ENCODE measurements at places on chromosomes 16 and 17.

GRCh38 chr17:15392326-15392741 lies 50.9 kb upstream of the TEKT3 start:
- no peak for DNase-seq

- DNase-seq: no peak
Measured at GRCh38 chr17:29007860-29008455, 2.1 kb upstream of the SEZ6 start.

GRCh38 chr17:34961093-34961911 lies at the start of the genes CCT6B and ZNF830:
CCT6B (minus strand) TSS chr17:34961460; CDS start chr17:34961393, 67 bp downstream.
ZNF830 (plus strand) TSS chr17:34961540; CDS start chr17:34961567, 27 bp downstream.
- peak; percentile 97 for DNase-seq

GRCh38 chr16:14576532-14576931 lies 53.5 kb downstream of the PARN start:
- no peak for DNase-seq

GRCh38 chr16:66315210-66315825 lies 51.2 kb upstream of the CDH5 start:
- DNase-seq: no peak

- DNase-seq: peak; percentile 78
Measured at GRCh38 chr17:28712032-28712704, 480 bp upstream of the PROCA1 start.

- DNase-seq: peak; percentile 79
Measured at GRCh38 chr17:64786337-64786736, 124.2 kb upstream of the SMURF2 start.

- DNase-seq: peak; percentile 34
Measured at GRCh38 chr17:74502861-74503260, 28.4 kb downstream of the CD300LB start.

GRCh38 chr16:57950382-57950781 lies 20.5 kb downstream of the CNGB1 start:
- DNase-seq: no peak

DNA sequence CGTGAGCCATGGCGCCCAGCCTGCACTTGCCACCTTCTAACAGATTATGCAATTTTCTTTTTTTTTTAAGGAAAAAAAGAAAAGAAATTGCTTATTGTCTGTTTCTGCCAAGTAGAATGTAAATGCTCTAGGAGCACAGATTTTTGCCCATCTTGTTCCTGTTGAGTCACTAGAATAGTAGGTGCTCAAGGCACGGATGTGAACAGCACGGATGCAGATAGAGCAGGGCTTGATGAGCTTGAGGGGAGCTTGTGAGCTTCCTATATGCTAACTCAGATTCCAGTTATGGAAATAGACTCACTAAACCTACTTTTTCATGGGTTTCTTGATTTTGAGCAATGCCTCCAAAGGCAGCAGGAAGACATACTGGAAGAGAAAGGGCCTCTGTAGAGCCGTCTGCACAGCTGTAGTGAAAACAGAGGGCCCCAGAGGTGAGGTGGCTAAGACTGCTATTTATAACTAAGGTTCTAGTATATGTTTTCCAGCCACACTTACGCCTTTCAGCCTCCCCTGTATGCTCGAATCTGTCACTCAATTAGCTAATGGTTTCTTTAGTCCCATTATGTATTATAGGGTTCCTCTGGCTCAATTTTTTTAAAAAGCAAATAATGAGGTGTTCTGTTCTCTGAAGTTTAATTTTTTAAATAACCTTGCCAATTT lies 72.8 kb downstream of the WWP2 start:
- no peak for DNase-seq

DNA sequence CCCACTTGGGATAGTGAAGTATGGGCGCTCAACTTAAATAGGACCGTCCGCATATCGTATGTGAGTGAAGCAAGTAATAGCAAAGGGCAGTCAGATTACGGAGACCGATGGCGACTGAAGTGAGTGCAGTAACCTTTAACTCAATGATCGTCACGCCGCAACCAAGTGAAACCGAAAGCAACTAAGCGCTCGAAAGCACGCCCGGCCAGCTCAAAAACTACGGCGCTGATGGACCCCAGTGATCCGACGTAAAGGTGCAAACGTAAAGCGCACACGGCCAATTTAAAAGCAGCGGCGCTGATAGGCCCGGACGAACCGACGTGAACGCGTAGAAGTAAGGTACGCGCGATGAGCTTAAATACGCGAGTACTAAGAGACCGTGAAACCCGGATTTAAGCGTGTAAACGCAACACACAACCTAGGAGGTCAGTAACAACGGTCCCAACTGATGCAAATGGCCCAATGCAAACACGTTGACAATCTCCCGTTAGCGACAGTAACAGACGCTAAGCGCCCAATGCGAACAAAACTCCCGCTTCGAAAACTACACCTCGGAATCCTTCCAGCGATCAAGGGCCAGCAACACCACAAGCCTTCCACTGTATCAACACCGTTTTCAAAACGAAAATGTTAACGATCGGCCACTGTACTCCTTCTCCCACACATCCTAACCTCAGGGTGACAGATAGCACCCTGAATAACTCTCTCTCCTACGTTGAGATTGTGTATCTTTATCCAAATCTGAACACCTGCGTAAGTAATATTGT lies 37.9 kb upstream of the ARL4D start:
- peak; percentile 98 for DNase-seq

DNA sequence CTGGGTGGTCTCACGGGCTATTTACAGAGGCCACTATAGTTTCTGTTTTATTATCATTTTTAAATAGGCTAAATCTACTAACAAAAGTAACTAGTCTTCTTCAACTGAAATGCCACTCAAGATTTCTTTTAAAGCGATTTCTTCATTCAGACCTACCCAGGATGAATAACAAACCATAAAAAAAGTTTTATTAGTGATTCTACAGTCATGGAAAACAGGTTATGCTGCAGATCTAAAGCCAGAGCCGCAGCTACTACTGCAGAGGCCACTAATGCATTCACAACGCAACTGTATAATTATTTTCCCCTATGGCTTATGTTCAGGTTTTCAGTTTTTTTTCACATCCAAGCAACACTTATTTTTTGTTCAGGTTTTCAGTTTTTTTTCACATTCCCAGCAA lies 136.2 kb upstream of the AXIN2 start:
- DNase-seq: no peak

DNA sequence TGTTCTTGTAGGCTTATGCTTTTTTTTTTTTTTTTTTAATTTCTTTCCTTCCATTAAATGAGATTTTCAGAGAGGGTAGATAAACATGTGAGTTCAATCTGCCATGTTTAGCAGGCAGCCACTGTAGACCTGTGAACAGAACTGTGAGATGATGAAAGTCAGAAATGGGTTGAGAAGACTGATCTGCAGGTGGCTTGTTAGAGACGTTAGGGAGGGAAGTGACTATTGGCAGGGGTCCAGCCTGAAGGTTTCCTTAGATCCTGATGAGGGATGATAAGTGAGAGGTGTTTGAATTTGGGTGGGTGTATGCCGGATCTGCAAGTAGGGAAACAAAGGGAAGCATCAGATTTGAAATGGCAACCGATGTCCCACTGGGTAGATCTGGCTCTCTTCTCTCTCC lies 157.8 kb downstream of the HS3ST3B1 start:
- no peak for DNase-seq

DNA sequence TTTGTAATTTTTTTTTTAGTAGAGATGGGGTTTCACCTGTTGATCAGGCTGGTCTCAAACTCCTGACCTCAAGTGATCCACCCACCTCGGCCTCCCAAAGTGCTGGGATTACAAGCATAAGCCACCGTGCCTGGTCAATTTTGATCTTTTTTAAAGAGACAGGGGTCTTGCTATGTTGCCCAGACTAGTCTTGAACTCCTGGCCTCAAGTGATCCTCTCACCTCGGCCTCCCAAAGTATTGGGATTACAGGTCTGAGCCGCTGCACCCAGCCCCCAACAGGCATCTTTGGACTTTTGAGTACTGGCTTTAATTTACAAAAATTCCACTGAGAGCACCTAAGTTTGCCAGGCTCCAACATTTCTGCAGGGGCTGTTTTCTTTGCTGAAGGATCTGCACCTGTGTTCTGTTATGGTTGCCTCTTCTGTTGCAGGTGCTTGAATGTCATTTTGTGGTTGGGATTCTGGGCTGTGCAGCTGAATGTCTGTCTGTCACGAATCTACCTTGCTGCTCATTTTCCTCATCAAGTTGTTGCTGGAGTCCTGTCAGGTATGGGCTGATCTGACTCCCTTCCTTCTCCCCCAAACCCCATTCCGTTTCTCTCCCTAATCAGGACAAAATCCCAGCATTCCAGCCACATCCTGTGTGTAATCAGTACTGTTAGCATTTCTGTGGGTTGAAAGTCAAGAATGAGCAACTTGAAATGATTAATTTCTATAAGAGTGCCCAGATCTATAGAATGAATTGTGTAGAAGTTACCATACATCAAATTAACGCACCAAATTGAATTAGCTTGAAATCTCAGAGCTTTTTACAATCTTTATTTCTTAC lies 8.5 kb downstream of the G6PC1 start:
- DNase-seq: no peak

- DNase-seq: no peak
Measured at GRCh38 chr17:38559880-38560230, 45.9 kb downstream of the SRCIN1 start.

GRCh38 chr16:82033006-82033405 lies 2.0 kb upstream of the HSD17B2 start:
- DNase-seq: no peak

DNA sequence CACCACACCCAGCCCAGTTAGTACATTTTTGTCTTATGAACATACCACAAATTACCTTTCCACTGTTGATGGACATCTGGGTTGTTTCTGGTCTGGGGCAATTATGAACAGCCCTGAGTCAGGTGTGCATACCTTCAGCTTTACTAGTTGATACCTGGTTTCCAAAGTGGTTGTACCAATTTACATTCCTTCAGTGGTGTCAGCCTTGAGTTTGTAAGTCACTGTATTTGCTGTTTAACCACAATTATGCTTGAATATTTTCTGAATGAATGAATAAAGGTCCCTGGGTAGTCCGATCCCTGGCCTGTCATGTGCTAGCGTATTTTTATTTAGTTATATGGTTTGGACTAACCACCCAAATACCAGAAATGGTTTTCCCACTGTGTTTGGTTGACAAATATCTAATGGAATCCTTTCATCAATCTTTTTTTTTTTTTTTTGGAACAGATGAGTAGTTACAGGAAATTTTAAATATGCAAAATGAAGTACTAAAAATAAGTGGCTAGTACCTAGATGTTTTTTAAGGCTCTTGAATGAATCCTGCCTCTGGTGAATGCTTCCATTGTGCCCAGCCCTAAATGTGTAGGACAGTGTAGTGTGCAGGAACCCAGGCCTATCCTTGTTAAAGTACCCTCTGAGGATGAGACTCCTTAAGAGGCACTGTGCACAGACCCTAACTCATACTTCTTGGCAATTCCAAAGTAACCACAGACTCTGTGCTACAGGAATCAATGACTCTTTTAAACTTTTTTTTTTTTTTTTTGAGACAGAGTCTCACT lies 3.7 kb downstream of the DUSP14 start:
- DNase-seq: no peak

DNA sequence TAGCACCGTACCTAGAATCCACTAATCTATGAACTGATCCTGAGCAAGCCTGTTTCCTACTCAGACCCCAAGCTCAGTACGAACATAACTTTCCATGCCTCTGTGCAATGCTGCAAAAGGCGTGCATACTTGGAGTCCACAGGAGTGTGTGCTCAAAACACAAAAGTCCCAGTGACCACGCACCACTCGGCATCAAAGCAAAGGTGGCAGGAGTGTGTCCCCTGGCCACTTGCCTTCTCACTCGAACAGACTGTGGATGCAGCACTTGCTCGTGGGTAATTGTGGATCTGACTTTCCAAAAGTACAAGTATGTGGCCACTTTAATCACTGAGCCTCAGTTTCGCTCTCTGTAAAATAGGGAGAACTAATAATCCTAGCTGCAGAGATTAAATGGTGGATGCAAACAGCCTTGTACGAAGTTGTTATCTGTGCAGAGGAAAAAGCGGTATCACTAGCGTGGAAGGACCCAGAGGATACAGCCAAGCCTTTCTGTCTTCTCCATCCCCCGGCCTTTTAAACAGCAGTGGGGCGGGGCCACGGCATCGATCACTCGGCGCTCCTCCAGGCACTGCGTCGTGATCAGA lies 311 bp upstream of the KDM8 start:
- DNase-seq: peak; percentile 96

DNA sequence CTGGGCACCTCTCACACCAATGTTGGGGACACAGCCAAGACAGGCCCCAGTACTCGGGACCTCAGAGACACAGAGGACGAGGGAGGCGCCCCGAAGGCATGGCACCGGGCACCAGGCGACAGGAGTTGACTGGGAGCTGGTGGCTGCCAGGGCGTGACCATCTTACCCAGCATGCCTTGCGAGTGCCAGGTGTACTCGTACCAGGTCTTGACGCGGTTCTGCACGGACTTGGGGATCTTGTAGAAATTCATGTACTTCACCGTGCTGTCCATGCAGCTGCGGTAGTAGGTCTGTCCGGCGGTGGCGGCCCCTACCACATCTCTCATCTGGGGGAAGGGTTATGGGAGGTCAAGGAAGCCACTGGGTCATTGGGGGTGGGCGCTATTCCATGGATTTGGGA lies 67.3 kb downstream of the CNGB1 start:
- DNase-seq: no peak

DNA sequence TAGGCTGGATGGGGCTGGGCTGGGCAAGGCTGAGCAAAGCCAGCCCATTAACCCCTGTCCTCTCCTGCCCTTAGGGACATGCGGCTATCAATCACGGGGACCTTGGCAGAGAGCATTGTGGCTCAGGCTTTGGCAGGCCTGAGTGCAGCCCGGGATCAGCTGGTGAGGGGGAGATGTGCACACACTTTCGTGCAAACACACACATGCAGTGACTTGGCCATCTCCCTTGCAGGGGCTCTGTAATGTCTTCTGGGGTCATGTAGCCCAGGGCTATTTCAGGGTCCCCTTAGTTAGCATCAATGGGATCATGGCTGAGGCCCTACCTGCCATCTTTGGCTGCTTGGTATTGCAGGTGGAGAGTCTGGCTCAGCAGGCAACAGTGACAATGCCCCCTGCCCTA lies 6.9 kb downstream of the CARMIL2 start:
- no peak for DNase-seq

DNA sequence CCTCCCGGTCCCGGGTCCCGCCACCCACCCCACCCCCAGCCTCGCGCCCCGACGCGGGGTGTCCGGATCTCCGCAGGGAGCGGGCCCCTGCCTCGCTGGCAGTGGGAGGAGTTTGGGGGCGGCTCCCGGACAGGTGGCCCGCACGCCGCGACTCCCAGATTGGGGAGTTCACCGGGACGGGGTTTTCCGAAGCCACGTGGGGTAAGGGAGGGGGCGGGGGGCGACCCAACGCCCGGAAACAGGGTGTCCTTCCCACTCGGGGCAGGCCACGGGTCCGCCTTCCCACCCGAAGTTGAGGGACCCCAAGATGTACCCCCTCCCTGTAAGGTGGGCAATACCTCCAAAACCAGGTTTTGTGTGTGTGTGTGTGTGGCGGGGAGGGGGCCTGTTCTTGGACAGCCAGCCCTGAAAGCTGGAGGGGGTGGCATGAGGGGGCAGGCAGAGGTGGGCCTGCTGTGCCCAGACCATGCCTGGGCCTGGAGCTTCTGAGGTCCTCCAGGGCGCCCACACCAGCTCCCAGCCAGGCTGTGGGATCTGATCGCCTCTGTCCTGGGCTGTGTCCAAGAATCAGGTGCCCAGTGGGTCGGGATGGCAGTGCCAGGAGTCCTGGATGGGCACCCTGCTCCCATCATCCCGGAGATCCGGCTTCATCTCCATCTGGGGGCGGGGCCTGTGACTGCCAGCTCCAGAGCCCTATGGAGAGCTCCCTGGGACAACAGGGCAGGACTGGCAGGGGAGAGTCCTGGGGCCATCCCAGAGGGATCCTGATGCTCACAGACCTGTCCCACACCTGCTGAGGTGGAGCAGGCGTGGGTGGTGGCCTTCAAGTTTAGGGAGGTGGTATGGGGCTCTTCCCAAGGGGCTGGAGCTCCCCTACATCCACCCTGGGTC lies 767 bp downstream of the SYNGR2 start:
- DNase-seq: no peak

GRCh38 chr17:75738218-75738802 lies 17.1 kb downstream of the ITGB4 start:
- DNase-seq: peak; percentile 59

Data from suprapubic skin (tissue), 4 donors.